ENCODE measurements at places on chromosomes 1 and 21.

- DNase-seq, result no peak
Observed at GRCh38 chr1:43441166-43441893, 12.4 kb downstream of the HYI start.

DNA sequence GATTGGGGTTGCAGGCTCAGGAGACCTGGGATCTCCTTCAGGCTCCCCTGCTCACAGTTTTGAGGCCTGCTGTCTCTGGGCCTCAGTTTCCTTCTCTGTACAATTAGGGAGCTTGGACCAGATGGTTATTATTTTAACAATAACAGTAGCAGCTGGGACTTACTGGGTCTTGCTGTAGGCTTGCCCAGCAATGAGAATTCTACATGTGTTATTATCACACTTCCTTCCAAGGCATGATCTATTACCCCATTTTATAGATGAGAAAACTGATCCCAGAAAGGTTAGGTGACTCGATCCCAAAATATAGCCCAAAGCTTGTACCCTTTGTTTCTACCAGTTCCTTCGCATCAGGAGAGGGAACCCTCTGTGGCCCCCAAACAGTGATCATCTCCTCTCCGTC, 153.8 kb downstream of the PTPRU start:
- no peak for DNase-seq

- no peak for DNase-seq
Observed at GRCh38 chr1:71641903-71642302, 561.1 kb upstream of the ZRANB2 start.

- no peak for DNase-seq
Observed at GRCh38 chr1:35203295-35203694, 10.3 kb upstream of the SFPQ start.

- DNase-seq, result no peak
Observed at GRCh38 chr1:55146781-55147180, 68.4 kb downstream of the USP24 start.

DNA sequence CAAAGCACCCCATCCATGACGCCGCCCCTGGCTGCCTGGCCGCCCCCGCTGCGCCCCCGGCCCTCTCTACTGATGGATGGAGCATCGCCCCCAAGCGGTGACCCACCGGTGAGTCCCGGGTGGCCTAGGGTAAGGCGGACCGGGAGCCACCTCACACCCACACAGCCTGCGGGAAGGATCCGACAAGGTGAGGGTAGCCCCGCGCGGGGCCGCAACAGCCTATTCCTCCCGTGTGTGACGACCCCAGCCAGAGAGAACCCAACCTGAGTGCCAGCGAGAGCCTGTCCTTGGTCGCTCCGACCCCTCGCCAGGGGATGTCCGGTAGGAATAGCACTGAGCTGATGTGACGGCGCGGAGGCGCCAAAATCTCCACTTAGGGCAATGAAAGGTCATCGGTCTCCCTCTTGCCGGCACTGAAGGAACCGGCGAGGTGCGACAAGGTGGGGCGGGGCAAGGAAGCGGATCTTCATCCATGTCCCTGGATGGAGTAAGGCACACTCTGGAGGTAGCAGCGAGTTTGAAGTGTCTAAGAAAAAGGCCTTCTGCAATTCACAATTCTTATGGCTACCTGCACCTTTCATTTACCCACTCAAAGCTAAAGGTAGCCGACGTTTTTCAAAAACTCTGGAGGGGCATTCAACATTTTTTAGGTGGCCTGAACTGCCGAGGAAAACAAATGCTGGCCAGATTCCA, 19.7 kb upstream of the CHIA start:
- DNase-seq, result no peak

DNA sequence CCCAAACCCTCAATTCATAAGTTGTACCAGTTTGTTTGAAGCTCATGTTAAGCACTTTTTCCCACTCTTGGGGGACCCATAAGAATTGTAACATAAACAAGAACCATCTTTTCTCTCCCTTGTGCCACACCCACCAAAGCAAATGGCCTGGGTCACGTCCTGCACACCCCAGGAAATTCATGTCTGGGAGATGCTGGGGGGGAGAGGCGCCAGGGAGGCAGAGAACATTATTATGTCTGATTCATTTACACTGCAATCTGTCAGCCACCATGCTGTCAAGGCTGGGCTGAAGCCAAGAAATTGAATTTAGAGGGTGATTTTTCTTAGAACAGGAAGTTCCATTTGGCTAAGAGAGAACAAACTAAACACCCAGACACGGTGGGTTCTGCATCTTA, 37.2 kb upstream of the IPO9 start:
- DNase-seq, result no peak

DNA sequence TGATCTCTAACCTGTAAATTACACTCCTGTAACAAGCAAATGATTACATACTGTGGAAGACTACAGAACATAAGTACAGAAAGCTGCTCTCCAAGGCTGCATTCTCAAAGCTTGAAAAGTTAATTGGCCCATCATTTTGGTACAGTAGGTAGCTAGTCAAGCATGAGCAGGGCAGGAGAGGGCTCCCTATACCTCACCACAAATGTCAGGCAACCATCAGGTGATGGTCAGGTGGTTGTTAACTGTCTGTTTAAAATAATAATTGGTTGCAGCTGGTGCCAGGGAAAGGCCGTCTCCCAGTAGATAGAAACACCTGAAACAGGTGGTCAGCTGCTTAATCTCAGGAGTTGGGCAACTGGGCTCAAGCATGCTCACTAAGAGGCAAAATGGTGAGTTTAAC, 13.1 kb upstream of the SLC1A7 start:
- DNase-seq, result no peak

GRCh38 chr1:208258277-208258676, 14.1 kb upstream of the PLXNA2 start:
- no peak for DNase-seq

GRCh38 chr1:201284636-201285035, 1.3 kb downstream of the PKP1 start:
- no peak for DNase-seq

DNA sequence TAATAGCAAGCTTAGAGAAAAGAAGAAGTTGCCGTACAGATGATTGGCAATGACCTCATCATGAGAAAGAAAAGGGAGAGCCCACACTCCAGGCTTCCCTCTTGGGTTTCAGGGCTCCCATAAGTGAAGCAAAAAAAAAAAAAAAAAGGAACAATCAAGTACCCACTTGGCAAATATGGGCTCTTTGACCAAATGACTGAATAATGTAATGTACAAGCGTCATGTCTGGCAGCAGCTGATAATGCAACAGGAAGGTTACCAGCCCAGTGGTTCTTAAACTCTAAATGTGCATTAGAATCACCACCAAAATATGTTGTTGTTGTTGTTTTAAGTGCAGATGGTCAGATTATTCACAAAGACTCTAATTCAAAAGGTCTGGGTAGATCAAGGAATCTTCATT, 13.5 kb downstream of the TNFSF4 start:
- DNase-seq, result no peak

- no peak for DNase-seq
Observed at GRCh38 chr21:30206551-30207251, 9.2 kb downstream of the CLDN8 start.

- DNase-seq, result no peak
Observed at GRCh38 chr1:113654883-113655282, 104.4 kb downstream of the PHTF1 start.

DNA sequence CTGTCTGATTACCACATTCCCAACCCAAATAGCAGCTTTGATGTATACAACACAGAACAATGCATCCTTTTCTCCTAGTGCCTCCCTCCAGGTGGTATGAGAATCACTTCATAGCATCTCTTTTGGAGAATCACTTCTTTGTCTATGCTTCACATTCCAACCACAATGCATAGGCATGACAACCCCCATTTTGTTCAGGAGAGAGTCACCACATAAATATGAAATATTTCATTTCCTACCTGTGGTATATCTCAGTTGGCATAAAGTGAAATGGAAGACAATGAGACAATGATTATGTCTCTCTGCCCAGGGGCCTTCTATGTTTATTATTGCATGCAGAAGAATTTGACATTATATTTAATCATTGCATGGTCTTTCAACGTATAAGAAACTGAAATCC, 112.2 kb downstream of the BRINP2 start:
- no peak for DNase-seq

GRCh38 chr1:26938659-26939025, 17.1 kb downstream of the NUDC start:
- DNase-seq, result no peak

DNA sequence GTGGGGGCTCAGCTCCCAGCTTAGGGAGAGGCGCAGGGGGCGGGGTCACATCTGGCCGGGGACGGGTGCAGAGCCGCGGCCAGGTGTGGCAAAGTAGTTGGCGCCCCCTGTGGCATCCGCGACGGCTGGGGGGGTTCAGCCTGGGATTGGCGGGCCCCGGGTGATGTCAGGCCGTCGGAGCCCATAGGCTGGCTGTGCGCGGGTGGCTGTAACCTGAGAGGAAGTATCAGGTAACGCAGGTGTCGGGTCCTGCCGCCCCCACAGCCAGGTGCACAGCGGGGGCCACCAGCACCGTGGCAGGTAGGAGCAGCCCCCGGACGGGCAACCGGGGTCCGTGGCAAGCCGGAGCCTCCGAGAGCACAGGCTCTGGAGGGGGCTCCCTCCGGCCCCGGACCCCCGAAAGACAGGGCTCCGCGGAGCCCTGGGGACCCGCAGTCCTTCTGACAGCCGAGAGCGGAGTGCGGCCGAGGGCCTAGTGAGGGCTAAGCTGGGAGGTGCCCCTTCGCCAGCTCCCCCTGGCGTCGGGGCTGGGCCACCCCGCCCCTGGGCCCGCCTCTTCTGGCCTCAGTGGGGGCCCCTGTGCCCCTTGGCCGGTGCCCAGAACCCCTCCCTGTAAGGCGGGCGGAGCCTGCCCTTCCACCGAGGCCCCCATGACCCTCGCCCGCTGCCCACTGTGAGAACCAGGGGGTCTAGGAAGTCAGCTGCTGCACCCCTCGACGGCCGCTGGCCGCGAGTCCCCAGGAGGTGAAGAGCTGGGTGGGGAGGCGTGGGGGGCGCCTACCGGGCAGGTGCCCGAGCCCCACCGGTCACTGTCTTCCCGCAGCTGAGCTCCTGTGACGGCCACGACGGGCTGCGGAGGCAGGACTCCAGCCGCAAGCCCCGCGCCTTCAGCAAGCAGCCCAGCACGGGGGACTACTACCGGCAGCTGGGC, 17.9 kb downstream of the TNFRSF25 start:
- no peak for DNase-seq

DNA sequence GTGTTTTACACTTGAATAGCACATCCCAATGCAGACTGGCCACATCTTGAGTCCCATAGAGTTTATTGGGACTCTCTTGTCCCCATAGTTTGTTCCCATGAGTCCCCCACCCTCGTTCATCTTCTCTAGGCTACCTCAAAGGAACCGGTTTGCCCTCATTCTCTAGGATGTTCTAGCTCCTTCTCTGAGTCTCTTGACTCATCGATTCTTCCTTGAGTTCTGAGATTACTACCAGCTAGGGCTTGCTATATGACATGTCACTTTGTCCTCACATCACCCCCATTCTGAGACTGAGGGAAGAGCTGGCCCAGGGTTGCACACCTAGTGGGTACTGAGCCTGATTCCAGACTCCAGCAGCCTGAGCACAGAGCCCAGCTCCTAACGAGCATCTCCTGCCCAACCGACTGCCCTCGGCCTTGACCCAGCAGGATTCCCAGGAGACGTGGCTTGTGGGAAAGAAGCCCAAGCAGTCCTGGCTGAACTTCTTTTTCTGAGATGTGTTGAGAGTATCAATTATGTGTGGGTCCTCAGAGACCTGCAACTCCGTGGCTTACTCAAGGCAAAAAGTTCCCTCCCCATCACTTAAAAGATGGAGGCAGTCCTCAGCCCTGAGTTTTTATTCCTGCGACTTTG, 42.0 kb downstream of the TMEM51 start:
- no peak for DNase-seq

DNA sequence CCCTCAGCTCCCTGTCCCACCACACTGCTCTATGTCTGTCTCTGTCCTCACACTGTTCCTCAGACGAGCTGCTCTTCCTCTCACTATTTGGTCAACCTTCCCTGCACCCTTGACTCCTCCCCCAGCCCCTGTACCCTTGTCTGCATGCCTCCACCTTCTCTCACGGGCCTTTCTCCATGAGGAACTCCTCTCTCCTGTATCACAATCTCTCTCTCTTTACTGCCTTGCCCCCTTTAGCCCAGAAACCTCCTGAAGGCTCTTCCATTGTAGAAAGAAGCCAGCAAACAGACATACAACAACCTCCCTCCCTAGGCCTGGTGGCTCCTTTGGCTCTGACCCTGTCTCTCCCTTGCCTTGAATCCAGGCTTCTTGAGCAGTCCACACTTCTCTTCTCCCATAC, 251.6 kb upstream of the CSF3R start:
- no peak for DNase-seq

GRCh38 chr1:185288435-185288834, 28.6 kb downstream of the IVNS1ABP start:
- no peak for DNase-seq

DNA sequence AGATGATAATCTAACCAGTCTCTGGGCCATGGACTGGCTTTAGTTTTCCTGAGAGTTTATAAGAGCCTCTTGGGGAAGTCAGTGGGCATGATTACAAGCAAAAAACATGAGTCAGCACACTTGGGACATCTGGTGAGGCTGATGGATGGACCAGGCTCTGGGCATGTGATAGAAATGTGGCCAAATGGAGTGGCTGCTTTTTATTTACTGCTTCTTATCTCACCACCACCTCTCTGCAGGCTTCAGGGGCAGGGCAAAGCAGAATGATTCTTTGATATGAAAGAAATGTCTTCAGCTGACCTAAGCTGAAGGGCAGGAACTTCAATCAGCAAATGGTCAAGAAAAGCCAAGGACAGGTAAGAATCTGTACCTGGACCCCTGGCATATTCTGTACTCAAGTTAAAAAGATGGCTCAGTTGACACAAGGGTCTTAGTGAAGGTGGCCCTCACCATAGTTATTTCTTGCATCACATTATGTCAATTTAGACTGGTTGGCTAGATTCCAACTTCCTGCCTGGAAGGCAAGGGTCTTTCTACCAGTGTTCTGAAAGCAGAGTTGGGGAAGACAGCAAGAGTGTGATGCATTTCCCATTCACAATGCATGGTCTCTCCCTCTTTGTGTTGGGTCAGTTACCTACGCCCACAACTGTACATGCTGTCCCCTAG, 162.8 kb downstream of the FASLG start:
- DNase-seq, result no peak

GRCh38 chr1:117342397-117342796, 24.9 kb upstream of the MAN1A2 start:
- no peak for DNase-seq

DNA sequence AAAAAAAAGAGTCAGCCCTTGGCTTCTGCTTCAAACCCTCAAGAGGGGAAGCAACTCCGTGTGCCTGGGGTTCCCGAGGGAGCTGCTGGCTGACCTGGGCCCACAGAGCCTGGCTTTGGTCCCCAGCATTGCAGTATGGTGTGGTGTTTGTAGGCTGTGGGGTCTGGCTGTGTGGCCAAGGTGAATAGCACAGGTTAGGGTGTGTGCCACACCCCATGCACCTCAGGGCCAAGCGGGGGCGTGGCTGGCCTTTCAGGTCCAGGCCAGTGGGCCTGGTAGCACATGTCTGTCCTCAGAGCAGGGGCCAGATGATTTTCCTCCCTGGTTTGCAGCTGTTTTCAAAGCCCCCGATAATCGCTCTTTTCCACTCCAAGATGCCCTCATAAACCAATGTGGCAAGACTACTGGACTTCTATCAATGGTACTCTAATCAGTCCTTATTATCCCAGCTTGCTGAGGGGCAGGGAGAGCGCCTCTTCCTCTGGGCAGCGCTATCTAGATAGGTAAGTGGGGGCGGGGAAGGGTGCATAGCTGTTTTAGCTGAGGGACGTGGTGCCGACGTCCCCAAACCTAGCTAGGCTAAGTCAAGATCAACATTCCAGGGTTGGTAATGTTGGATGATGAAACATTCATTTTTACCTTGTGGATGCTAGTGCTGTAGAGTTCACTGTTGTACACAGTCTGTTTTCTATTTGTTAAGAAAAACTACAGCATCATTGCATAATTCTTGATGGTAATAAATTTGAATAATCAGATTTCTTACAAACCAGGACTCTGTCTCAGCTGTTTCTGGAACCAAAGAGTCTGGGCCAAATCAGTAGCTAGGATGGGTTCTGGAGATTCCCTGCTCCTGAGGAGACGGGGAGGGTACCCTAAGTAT, 26.8 kb upstream of the KDM4A start:
- DNase-seq, result no peak

Measured in esophagus squamous epithelium (tissue), 5 donors.